Thoracic aorta (tissue), 2 donors: ENCODE measurements at places on chromosomes 6 and 20.
A peak's percentile ranks its signal among the peaks of the same experiment; 100 is the strongest.

DNA sequence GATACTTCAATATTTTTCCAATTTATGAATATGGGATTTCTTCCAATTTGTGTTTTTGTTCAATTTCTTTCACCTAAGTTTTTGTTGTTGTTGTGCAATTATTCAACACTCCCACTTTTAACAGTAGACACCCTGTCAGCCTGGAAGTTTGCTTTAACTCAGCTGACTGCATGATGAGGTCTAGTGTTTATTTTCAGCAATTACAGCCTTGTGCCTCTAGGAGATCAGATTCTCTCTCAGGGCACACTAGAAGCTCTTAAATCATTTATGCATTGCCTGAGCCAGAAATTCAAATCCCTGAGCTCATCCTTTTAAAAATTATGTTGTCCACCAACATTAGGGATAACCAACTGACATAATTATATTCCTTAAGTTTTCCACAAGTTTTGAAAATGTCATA is 85.7 kb downstream of the MRAP2 start:
- no peak for DNase-seq

DNA sequence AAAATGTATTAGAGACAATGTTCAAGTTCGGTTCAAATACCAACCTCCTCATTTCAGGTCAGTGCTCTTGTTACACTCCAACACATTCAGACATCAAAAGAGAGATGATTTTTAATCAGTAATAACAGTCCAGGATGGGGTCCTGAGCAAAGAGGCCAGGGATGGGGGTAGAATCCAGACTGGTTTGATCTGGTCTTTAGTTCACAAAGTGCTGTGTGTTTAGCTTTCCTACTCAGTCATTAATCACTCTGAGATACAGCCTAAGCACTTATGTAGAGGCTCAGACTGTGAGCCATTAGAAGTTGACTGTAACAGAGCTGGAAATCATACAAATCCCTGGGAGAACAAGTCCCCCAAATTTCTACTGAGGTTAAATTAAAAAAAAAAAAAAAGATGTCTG is 241.6 kb downstream of the PTPRK start:
- no peak for DNase-seq

- no peak for DNase-seq
These were observed 43.9 kb upstream of the EXOC2 start for GRCh38 chr6:736657-737446.

DNA sequence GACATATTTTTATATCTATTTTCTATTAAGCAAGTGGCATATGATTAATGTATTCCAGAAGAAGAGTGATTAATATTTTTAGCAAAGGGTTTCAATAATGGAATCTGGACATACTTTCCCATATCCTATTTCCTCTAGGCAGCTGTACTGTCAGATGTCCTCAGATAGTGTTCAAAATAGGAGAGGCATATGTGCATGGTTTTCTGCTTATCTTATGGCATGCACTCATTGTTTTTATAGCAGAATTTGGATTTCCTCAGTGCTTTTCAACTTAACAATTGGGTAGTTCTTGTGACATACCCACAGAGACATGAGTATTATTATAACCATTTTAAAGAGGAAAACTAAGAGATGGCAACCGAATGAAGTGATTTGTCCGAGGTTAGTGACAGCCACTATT is 12.6 kb upstream of the SLC17A5 start:
- no peak for DNase-seq

GRCh38 chr20:37598575-37599342 is 71.1 kb upstream of the BLCAP start:
- DNase-seq: no peak

- DNase-seq: peak; percentile 17
These were observed 80.1 kb upstream of the NXT1 start for GRCh38 chr20:23270382-23270911.

GRCh38 chr20:145877-146276 is 3.5 kb downstream of the DEFB126 start:
- DNase-seq: no peak

DNA sequence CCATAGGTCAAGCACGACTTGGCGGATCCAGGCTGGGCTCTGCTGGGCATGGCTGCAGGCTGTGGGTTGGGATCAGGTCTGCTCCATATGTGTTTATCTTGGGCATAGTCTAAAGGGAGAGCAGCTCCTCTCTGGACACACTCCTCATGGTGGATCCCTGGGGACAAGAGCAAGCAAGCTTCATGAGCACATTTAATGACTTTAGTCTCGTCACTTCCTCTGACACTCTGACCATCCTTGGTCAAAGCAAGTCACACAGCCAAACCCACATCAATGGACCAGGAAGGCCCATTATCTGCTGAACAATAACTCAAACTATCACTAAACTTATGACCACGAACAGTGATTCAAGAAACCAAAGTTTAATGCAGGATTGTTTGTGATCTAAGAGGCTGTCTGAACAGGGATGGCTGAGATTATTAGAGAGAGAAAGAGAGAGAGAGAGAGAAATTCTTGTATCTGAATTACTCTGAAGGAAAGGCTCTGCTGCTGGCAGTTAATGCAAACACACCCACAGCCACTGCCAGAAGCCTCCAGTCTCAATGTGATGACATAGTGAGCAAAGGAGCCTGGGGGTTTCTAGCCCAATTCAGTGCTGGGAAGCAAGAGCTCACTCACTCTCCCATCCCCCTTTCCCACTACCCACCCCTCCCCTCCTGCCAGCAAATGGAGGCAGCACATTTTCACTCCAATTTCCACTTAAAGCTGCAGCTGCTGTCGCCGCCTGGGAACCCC is 490.2 kb upstream of the SULF2 start:
- no peak for DNase-seq

GRCh38 chr20:24769878-24770627 is 179.0 kb upstream of the CST7 start:
- DNase-seq: no peak

DNA sequence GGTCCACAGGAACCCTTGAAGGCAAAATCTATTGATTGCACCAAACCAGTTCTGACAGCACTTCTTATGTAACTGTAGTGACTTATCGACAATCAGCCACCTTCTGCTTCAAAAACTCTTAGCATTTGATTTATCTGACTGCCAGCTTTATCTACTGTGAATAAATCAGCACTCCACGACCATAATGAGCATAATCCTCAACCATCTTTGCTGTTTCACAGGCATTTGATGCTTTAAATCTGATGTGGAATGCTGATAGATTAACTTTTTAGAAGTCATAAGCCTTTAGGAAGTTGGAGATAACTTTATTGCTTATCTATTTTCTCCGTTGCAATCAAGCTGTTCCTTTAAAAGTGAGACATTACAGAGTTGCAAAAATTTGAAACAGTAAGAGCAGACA is 101.5 kb upstream of the PTCHD4 start:
- no peak for DNase-seq

DNA sequence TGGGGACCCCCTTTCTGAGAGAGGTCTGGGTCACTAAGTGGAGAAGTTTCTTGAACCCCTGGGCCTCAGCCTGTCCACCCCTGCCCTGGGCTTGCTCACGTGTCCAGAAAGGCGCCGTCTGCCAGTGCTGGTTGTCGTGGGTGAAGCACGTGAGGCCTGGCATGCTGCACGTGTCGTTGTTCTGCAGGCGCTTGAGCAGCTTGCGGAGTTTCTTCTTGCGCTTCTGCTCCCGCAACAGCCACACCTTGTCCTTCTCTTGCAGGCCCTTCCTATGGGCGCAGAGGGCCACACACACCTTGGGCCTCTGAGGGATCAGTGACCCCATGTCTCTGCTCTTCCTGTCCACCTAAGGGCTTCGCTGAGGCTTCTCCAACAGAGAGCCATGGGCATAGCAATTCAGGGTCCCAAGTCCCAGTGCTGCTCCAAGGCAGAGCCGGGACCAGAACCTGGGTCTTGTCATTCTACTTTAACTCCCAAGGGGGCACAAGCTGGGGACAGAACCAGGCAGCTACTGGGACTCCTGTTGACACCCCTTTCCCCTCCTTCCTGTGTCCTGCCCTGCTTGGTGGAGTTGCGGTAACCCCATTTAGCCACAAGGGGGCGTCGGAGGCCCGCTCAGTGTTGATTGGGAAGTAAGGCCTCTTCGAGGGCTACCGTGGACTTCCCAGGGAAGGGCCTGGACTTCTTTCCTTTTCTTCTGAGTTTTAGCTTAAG is 121.8 kb downstream of the SULF2 start:
- no peak for DNase-seq

- DNase-seq: no peak
These were observed 164.6 kb downstream of the ZNF217 start for GRCh38 chr20:53428996-53429395.

DNA sequence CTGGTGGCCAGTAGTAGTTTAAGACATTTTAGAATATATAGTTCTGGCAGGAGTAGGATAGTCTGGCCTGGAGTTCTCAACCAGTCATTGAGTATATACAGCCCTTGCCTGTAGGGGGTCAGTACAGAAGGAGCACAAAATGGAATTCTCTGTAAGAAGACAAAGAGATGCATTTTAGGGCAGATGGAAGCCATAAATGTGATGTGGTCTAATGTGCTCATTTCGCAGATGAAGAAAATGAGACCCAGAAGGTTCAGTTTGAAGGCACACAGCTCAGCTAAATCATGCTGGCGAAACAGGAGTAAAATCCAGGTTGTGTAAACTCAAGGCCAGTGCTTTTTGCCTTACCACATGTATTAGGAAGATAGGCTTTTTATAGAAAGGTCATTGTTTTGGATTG is 29.6 kb downstream of the QKI start:
- DNase-seq: no peak

- no peak for DNase-seq
These were observed at the start of gene TAPBP for GRCh38 chr6:33313709-33314514. Gene TAPBP (minus strand): TSS chr6:33314078. CDS start chr6:33314041, 37 bp downstream.

- no peak for DNase-seq
These were observed 8.0 kb downstream of the STK35 start for GRCh38 chr20:2109425-2110210.

GRCh38 chr6:47238456-47238995 is 71.2 kb downstream of the TNFRSF21 start:
- no peak for DNase-seq

DNA sequence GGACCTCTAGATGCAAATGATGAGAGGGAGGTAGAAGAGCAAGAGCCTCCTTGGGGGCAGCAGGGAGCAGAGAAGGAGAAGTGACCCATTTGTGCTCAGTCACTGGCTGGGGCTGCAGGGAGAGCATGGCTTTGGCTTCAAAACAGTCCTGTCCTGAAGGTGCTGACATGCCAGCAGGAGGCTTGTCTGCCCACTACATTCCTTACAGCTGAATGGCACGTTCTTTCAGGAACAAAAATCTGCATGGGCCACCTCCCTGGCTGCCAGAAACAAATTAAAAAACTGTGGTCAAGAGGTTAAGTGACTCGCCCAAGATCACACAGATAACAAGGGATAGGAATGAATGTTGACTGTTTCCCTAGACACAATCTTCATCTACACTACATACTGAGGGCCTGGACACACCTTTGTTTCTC is 188.8 kb downstream of the HIVEP2 start:
- no peak for DNase-seq

GRCh38 chr6:15761045-15761502 is 98.2 kb upstream of the DTNBP1 start:
- DNase-seq: no peak

GRCh38 chr6:43967719-43968091 is 159.5 kb downstream of the MRPL14 start:
- DNase-seq: no peak

DNA sequence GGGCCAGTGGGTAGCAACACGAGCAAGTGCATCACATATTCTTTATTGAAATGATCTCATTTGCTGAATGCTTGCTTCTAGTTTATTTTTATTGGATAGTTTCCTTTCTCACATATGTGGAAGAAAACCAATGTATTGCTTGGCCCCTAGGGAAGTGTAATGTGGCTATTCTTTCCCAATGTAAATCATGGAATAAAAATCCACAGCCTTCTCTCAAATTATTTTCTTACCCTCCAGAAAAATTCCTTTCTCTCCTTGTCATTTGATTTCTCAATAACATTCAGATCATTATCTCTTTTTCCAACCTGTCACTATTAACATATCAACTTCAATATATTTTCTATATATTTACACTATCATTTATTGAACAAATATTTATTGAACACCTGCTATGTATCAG is 51.9 kb upstream of the PTPRK start:
- DNase-seq: no peak

DNA sequence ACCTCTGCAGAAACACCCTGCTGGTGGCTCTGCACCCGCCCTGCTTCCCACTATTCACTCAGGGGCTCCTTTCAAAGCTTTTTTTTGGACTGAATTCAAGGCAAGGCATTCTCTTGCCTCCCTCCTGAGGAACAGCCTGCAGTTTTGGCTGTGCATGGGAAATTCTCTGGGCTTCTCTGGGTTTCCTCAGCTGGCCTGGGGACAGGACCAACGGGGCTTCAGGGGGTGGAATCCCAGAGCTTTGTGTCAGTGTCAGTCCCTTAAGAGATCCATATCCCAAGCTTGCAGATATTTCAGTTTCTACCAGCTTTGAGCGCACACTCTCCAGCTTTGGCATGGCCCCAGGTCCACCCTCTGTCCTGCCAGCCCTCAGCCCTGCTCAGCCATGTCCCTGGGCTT is 2.0 kb downstream of the SCRT2 start:
- no peak for DNase-seq

- DNase-seq: no peak
These were observed 88.7 kb upstream of the PRDM1 start for GRCh38 chr6:105997482-105997881.

DNA sequence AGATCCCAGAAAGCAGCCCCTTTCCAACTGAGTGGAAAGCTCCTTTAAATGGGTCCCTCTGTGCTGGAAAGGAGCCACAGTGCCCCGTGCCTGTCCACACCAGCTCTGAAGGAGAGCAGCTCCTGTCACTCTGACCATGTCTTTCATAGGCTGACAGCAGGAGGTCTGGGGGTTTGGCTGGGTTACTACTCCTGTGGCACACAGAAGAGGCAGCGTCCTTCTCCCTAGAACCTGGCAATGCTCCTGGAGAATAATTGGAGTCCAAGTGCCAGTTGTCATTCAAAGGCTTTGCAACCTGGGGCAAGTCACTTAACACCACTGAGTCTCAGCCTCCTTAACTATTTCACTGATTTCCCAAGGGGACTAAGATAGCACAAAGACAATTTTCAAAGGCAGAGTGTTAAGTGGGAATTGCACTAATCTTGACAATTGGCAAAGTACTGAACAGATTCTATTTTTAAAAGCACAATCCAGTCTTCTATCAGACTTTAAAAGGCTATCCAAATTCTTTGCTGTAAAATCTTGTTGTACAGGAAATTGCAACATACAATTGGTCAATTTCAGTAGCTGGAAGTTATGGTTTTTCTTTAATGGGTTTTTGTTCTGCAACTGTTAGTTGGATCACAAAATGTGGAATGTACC is 457.2 kb downstream of the KIF16B start:
- DNase-seq: no peak

DNA sequence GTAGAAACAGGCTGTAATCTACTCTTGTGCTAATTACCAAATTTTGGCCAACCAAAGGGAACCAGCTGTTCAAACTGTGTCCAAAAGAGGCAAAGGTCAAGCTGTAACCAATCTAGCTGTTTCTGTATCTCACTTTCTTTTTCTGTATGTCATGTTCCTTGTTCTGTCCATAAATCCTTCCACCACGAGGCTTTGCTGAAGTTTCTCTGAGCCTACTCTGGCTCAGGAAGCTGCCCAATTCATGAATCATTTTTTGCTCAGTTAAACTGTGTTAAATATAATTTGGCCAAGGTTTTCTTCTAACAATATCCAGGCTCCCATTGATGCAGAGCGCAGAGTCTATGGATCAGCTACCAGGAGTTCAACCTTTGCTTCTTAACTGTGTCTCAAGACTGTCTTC is 272.8 kb downstream of the TRDN start:
- DNase-seq: no peak
